T-helper 17 cell (primary cell): ENCODE measurements at places on chromosomes 5 and 9. TPM values are rescaled to one million over a fixed set of nuclear protein-coding genes. Genes with fewer than 3 reads are reported as not detected.

Gene FSTL4
- 0.26 TPM for total RNA-seq

DNA sequence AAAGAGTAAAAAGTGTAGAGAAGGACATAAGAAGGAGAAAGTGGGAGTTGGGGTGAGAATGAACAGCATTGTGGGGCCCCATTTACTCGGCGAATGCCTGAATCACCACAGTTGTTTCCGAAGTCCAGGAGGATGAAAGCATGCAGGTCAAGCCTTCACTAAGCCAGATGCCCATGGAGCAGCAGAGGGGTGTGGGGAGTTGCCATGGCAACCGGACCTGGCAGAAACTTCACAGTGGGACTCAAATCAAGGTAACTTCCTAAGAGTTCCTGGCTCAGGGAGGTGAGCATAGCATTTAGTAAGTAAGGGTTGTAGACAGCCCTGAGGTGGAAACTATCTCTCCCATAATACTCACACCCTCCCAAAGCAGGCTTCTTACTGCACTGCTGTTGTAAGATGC lies 357.1 kb downstream of the TRIM32 start:
- no peak for DNase-seq

DNA sequence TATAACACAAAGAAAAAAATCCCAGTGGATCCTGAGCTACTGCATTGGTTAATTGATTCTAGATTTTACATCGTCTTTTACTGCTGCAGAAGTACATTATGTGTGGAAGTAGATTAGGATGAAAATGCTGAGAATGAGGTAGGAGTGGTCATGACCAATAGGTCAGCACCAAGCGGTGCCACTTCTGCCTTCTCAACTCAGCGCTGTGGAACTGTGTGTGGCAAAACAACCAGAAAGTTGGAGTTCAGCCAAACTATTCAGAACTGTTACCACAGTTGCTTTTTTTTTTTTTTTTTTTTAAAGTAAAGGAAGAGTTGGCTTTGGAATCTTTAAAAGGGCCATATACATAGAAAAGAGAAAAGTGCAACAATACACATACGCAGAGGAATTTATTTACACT lies 24.2 kb downstream of the POU5F2 start:
- no peak for DNase-seq

DNA sequence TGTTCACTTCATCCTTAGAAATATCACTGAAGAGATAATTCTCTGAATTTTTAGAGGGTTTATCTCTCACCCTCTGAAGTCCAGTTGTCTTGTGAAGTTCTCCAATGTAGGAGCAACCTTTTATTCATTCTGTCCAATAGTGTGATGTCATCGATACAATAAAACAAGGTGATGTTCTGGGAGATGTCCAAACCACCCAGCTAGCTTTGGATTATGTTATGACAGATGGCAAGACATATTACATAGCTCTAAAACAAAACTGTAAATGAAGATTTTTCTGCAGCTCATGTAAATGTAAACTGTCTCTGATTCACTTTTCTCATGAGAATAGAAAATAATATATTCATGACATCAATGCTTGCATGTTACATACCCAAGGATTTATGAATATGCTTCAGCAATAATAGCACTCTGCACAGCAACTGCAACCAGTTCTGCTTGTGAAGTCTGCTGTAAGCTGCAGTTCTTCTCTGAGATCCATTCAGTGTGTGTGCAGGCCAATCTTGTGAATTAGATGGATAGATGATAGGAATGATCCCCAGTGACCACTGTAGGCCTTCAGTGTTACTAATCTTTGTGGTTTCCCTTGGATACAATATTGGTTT lies 172.6 kb upstream of the CDH12 start:
- DNase-seq = no peak

Gene ANKRD18A
- 21.0 TPM for total RNA-seq

DNA sequence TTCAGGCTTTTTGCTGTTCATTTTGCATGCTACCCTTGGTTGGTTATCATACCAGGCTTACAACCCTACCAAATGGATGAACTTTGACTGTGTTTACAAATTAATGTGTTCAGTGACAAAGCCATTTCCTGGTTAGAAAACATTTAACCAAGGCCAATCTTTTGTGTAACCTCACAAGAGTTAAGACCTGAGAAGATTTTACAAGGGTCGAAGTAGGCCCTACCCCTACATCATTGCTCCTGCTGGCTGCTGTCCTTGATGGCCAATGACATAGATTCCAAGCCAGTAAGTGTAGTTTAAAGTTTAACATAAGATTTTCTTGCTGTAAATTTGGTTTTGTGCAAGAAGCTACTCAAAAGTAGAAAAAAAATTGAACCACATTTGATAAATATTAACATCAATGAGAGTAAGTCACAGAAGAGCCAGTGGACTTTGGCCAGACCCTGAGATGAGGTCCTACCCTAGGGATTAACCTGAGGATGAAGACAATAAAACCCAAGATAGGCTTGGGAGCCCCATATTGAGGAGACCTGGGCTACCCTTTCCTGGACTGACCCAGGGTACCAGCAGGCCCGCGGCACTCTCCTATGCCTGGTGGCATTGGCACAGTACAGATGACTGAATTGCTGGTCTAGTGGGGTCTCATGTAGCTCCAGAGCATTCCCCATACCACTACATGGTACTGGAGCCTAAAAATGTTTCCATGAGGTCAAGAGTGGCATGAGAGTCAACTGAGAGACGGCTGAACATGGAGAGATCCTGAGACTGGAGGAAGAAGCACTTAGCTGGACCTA lies 8.3 kb downstream of the C1QTNF3 start:
- no peak for DNase-seq

GRCh38 chr9:105067895-105068580 lies 140.1 kb upstream of the ABCA1 start:
- DNase-seq = no peak

DNA sequence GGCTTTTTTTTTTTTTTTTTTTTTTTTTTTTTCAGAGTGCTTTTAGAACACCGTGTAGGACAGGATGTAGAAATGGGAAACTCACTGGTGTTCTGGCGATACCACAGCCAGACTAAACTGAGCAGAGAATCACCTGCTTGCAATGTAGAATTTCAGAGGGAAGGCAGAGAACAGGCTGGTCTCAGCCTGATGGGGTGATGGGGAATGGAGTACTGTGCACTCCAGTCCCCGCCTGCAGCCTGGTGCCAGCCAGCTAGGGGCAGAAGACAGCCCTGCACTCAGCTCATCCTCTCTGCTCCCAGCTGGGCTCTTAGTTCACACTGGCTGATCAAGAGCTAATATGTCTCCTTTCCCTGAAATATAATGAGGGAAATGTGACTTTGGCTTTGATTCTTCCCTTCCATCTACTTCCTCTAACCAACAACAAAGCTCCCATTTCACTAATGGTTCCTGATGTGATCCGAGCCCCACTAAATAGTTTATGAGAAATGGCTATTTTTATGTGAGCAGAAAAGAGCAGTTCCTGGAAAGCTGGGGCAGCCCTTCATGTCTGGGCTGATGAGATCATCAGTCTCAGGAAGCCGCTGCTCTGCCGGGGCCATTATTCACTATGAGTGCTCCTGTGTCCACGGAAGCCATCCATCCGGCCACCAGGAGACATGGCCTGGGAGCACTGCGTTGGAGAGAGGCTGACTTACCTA lies 209.7 kb downstream of the GADD45G start:
- no peak for DNase-seq

Gene RGP1
- 26.5 TPM for total RNA-seq

Gene ADRB2
- total RNA-seq = 2.9 TPM

Gene OR1Q1
- total RNA-seq = 0.96 TPM

Gene C5orf47
- not detected for total RNA-seq

Gene NMUR2
- total RNA-seq = not detected

DNA sequence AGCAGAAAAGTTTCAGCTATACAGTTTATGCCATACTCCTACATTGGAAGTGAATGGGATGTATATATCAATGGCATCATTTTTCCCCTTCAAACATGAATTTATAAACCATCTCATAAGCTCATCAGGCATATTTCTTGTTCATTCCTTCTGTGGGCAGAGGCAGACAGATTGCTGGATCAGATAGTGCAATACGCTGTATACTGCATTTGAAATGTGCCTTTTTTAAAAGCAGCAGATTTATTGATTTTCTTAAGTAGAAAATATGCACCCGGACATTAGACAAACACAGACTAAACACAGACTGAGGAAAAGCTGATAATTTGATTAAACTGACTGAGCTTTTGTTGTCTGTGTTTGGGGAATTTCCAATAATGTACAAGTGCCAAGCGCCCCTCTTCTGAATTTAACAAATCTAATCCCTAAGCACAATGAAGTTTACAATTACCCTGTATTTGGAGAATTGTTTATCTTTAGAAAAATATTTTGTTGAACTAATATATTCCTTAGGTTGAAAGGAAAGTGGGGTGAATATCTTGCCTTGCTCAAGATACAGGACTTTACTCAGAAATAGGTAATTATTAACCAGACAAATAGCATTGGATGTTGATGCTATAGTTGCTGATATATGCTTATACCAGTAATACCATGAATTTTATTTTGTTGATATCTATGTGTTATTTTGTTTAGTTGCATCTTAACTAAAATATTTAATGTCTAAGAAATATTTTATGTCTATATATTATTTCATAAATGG lies 566.6 kb upstream of the MEF2C start:
- DNase-seq = no peak

DNA sequence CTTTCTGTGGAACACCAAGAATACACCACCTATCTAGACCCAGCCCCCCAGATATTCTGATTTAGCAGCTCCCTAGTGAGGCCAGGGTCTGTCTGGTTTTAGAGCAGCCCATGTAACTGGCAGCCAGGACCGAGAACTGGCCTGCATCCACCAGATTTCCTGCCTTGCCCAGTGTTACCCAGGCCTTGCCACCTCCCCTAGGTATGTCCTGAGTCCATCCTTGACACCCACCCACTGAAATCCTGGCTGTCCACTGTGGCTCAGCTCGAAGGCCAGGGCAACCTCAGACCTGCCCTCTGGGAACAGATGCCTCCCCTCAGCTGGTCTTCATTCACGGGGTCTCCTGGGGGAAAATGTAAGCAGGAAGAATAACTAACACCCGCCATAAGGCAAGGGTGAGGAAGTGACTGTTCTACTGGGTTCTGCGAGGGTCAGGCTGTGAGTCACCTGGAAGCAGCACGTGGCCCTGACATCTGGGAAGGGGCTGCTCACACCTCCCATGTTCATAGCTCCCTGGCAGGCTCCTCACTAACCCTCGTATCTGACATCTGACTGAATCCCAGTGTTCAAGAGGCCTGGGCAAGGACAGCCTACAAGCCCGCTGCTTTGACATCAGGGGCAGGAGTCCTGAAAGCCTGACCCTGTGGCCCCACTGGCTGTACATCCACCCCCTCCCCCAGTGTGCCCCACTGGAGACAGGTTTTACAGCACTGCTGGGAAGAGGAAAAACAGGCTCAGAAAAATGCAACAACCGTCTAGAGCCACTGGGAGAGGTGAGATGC lies 72.7 kb downstream of the SEMA4D start:
- no peak for DNase-seq

GRCh38 chr9:95092262-95093072 lies 225.0 kb downstream of the FANCC start:
- no peak for DNase-seq

DNA sequence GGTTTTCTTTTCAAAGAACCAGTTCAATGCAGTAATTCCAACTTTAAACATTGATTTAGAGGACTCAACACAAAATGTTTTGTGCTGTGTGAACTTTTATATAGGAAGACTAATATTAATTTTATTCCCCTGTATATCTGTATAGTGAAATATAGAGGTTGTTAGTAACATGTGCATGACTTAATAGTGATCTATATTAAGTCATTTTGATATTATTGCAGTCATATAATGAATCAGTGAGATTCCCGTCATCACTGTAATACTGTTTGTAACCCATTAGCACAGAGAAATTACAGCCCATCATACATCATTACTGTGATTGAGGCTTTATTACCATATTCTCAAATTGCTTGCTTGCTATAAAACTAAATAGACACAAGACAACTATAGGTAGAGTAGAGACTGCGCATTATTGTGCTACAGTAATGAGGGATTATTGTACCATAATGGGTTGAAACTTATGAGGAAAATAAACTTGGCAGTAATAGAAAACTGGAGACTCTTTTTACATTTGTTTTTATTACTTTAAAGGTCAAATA lies 170.7 kb downstream of the RANBP17 start:
- no peak for DNase-seq

Gene CDKN2B
- 1.7 TPM for total RNA-seq

- no peak for DNase-seq
Measured at GRCh38 chr5:139845846-139846681, 50.5 kb downstream of the PSD2 start.

GRCh38 chr5:138884094-138884493 lies 9.0 kb upstream of the LRRTM2 start:
- no peak for DNase-seq

DNA sequence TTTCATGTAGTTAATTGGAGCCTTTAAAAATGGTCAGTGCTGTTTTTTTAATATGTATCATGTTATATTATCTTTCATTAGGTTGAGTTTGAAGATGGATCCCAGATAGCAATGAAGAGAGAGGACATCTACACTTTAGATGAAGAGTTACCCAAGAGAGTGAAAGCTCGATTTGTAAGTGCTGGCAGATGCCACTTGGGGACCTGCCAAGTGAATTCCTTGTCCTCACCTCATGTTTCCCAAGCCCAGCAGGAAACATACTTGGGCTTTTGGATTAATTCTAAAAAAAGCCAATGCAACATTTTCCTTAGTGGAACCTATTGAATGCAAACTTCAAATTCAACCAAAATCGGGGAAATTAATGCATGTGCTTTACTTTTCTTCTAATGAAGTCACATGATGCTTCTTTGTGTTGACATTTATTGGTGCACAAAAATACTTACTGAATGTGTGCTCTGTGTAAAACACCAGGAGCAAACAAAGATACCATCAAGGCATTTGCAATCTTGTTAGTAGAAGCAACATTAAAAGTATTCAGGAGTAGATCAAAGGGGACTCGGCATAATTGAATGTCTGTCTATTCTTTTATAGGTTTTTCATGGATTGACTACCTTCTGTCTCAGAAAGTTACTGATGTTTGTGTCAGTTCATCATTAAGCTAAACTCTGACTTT lies 412.1 kb downstream of the KDM4C start:
- no peak for DNase-seq

Gene ORM2
- not detected for total RNA-seq

DNA sequence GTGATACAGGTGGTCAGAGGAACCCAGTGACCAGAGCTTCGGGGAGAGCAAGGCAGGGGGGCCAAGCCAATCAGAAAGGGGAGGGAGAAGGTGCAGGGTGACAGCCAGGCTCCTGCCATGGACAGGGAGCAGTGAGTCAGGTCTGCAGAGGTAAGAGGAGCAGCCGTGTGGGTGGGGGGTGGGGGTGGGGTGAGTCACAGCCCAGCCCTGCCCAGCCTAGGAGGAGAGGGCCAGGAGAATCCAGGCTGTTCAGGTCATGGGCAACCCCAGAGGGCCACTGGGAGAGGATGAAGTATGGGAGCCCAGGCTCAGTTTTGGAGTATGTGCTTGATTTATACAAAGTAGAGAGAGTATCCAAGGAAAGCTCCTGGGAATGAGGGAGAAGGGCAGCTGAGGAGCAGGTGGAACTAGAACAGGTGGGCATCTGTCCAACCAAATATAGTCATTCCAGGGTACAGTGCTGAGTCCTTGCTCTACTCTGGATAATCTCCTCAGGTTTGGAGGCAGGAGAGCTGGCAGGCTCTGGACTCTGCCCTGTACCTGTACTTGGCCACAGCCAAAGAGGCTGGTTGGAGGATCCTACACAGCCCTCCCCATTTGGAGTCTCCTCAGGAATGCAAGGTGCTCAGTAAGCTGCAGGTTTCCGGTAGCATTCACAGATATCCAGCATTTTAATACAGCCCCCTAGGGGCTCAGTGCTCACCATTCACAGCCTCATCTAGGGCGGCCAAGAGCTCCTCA lies 1.6 kb downstream of the HBEGF start:
- no peak for DNase-seq

Gene GPR151
- total RNA-seq = not detected
